ENCODE measurements at places on chromosomes 6 and 20. TPM values are rescaled to one million over a fixed set of nuclear protein-coding genes. Genes with fewer than 3 reads are reported as not detected.

DNA sequence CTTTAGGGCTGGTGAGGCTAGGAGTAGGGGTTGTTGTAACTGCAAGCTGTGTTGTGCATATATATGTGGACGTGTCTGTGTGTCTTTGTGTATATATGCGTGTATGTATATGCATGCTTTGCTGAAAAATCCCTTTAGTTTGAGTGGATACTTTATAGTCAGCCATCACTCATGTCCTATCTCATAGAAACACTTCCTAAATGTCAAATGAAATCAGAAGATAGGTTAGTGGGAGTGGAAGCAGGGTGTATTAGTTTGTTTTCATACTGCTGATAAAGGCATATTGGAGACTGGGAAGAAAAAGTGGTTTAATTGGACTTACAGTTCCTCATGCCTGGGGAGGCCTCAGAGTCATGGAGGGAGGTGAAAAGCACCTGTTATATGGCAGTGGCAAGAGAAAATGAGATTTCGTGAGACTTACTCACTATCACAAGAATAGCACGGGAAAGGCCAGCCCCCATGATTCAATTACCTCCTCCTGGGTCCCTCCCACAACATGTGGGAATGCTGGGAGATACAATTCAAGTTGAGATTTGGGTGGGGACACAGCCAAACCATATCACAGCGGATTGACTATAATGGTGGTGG lies 131.1 kb downstream of the JARID2 start:
- H3K36me3 ChIP-seq = peaks cover 29% of the 10 kb centered on the region
- DNase-seq = no peak
- H3K4me1 ChIP-seq = peaks cover 97% of the 10 kb centered on the region
- no peak overlapping the region for H3K27ac ChIP-seq
- no peak overlapping the region for H3K4me3 ChIP-seq

DNA sequence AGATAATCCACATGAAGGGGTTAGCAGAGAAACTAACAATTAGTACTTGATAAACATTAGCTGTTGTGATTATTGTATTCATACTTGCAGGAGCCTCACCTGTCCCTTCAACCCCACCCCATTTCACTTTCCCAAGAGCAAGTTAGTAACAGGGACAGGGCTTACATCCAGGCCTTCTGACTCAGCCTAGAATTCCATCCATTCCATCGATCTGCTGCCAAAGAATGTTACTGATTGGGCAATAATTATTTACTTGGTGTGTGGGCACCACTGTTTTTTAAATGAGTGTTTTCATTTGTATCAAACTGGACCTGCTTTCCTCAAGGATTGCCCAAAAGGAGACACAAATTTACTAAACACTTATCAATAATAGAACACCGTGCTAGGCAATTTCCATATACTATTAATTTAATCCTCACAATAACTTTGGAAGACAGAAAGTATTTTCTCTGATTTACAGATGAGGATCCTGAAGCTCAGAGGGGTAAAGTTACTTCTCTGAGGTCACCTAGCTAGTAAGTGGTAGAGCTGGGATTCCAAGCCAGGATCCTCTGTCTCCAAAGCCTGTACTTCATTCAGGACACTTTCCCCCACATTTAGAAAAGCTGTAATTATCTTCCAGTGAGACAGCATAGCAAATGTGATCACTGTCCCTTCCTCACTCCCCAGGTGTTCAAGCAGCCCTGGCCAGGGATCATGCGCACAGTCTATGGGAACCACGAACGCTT lies 32.8 kb downstream of the GSS start:
- peaks cover 15% of the 10 kb centered on the region for H3K36me3 ChIP-seq
- no peak overlapping the region for H3K27ac ChIP-seq
- no peak overlapping the region for H3K4me3 ChIP-seq
- H3K27me3 ChIP-seq = no peaks in the 10 kb centered on the region

DNA sequence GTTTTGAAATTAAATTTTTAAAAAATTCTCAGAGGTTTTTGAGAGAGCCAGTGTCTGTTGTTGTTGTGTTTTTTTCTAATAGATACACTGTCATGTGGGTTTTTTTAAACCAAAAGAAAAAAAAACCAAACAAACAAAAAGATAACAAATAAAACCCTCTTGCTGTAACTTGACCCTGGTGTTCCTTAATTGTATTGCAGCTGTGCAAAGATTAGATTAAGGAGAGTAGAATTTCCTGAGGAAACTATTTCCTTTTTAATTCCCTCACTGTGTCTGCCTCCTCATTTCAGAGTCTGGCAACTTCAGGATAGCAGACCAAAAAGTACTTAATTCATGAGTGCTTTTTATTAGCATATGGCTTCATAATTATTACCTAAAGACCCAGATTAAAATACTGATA lies 281.9 kb downstream of the EPM2A start:
- no peaks in the 10 kb centered on the region for H3K27me3 ChIP-seq
- no peaks in the 10 kb centered on the region for H3K36me3 ChIP-seq
- peak; percentile 47 for DNase-seq
- H3K4me1 ChIP-seq = 0 out of 2 replicates have a peak, but pooled peaks cover 4% of the 10 kb centered on the region
- H3K27ac ChIP-seq = no peak overlapping the region

DNA sequence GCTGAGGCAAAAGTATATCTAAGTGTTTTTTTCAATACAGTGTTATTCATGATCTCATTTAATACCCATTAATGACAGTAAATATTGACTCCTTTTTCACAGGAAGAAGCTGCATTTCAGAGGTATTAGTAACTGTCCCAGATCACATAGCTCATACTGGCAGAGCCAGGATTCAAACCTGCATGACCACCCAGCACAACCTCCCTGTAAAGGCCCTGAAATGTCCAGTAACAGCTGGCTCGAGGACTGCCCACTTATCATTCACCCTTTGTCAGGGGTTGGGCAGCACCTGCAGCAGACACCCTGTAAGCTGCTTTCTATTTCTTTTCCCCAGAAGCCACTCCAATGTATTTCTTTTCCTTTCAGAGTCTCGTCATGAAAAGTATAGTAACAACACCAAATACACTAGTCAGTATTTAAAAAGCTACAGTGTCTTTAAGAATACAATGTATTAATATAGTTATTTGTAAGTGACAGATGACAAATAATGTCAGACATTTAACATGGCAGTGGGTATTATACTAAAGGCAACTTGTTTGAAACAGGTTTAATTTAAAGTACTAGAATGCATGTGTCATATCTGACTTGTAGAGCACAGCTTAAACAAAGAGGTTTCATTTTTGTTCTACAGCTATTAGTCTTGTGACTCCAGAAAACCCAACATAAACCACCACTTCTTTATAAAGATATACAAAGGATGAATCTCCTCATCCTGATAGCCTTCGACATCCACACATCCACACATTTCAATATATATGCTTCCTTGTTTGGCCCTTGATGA lies 841.6 kb upstream of the GJE1 start:
- H3K27me3 ChIP-seq = no peaks in the 10 kb centered on the region
- H3K4me1 ChIP-seq = no peaks in the 10 kb centered on the region
- no peaks in the 10 kb centered on the region for H3K36me3 ChIP-seq
- DNase-seq = no peak
- no peak overlapping the region for H3K27ac ChIP-seq

DNA sequence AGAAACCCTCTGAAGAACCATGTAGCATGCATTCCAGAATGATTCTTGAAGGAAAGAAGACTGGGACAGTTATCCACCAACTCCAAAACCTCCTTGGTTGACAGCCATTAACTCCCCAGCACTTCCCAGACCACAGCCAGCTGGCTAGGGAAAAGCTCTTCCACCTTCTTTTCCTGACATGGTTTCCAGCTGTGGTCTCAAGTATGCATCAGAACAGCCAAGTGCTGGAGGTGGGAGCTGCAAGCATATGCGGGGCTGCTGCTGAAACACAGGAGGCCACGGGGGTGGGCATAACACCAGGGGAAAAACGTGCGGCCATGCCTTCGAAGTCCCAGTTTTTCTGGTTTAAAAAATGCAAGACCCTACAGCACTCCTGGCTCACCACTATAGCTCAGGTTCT lies 108.0 kb upstream of the FAM184A start:
- no peak for DNase-seq
- no peak overlapping the region for H3K27ac ChIP-seq
- H3K4me3 ChIP-seq = no peak overlapping the region
- no peaks in the 10 kb centered on the region for H3K27me3 ChIP-seq
- no peaks in the 10 kb centered on the region for H3K4me1 ChIP-seq
- H3K36me3 ChIP-seq = no peaks in the 10 kb centered on the region

CYP21A2 gene
- total RNA-seq = not detected

Data from GM23338 (cell line).